ENCODE measurements at places on chromosomes 6 and 20. TPM values are rescaled to one million over a fixed set of nuclear protein-coding genes. Genes with fewer than 3 reads are reported as not detected.

DNA sequence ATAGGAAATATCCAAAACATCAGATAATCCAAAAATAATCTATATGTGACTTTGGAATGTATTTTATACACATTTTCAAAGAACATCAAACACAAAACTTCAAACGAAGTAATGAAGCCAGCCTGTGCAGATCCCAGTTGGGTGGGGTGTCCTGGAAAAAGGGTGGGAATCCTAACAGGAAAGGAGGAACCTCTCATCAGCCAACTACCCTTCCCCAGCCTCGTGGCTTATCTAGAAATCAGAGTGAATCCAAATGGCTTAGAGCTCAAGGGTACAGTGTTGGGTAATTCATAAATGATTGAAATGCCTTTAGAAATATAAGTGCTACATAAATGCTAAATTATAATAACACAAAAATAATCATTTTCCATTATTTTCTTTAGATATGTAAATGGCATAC is 115.1 kb upstream of the SOX4 start:
- no peak for DNase-seq

DNA sequence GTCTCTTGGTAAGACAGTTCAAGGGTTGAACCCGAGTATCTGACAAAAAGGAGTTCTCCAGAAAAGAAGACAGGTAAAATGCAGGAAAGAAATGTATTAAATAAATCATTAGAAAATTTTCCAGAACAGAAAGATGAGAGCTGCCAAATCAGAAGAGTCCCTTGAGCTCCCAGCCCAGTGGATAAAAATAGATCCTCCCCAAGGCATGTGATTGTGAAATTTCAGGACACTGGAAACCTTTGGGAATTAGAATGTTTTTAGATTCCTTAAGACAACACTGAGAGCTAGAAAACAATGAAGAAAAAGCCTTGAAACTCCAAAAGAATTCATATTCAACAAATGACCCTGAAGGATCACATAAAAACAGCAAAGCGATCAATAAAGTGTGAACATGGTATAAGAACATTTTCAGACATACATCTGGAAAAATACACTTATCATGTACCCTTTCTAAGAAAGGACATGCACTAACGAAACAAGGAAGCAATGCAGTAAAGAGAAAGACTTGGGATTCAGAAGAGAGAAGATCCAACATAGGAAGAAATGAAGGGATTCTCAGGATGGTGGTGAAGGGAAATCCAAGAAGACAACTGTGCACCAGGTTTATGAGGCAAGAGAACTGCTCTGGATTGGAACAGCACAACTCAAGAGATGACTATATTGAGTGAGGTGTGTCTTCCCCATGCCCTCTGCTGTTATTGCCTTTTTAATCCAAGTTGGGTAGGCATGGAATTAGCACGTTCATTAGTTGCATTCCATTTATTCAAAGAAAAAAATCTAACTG is 390.4 kb downstream of the SYNE1 start:
- no peak for DNase-seq

- DNase-seq = no peak
Measured at GRCh38 chr6:143941852-143942627, 66.0 kb downstream of the PLAGL1 start.

GRCh38 chr20:23242104-23242503 is 108.5 kb upstream of the NXT1 start:
- no peak for DNase-seq

DEFB124 gene
- polyA plus RNA-seq = 0.48 TPM
